Amygdala (tissue), 56 donors: ENCODE measurements at places on chromosomes 7 and 10.

DNA sequence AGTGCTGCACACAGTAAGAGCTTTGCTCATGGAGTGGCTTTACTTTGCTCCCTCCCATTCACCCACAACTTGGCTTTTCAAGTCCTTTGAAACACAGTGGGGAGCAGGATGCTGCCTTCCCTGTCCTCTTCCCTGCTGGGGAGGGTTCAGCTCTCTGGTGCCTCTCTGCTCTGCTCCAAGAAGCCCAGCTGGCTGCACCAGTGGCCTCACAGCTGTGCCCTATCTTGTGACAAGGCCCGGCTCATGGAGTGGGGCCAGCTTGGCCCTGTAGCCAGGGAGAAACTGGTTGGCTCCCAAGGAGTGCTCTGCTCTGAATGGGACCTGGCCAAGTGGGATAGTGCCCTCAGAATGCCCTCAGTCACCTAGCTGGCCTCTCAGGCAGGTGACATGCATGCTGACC lies 212.3 kb upstream of the ZMIZ1 start:
- peak; percentile 53 for DNase-seq

DNA sequence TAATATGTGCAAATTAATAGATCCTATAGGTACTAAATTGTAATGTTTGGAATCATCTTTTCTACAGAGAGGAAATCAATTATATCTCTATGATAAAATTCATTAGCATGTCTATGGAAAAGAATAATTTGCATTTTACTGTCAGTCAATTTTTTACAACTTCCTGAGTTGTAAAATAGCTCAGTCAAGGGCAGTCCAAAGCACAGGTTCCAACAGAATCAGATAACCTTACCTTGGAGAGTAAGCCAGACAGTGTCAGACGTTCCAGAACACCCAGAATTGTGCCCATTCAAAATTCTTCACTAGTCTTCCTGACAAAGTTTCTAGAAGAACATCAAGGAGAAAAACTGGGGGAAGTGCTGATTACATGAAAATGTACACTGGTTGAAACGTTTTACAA lies 31.1 kb upstream of the IMMP2L start:
- DNase-seq: no peak

- no peak for DNase-seq
Measured at GRCh38 chr7:2688409-2689342, 674 bp downstream of the AMZ1 start.

DNA sequence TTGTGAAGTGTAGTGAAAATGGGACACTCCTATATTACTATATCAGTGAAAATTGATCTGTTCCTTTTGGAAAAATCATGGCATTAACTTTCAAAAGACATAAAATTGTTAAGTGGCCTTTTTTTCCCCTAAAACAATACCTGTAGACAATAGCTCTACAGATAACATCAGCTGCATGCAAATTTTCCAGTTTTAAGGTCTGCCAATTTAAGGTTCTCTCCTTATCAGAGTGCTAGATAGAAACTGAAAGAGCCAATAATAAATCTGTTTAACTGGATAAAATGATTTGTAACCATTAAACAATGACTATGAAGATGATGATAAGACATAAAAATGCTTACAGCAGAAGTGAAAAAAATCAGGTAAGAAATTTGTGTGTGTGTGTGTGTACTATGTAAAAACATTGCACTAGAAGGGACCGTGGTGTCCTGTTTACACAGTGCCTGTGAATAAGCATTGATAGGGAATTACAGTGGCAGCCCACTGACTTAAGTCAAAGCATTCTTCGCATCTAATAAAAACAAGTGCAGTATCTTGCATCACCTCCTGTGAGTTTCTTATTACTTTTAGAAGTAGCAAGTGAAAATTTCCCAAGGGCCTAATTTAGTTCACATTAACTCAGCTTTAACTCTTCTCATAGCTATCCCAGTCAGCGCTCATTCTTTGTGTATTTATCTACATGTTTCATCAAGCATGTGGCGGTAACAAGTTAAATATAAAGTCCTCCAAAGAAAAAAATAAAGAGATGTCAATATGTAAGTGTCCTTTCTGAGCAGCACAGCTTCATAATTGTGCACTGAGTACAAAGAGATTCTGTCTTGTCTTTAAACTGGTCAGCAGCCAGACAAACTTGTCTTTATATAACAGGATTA lies 261.9 kb downstream of the ARL4A start:
- no peak for DNase-seq

- no peak for DNase-seq
Measured at GRCh38 chr7:69434398-69434815, 163.9 kb upstream of the AUTS2 start.
